ENCODE measurements at places on chromosomes 5 and 9.

GRCh38 chr9:36192196-36192595 is 1.5 kb downstream of the CLTA start:
- no peak for DNase-seq

- no peak for DNase-seq
These were observed 219.7 kb downstream of the EFNA5 start for GRCh38 chr5:107451028-107451427.

DNA sequence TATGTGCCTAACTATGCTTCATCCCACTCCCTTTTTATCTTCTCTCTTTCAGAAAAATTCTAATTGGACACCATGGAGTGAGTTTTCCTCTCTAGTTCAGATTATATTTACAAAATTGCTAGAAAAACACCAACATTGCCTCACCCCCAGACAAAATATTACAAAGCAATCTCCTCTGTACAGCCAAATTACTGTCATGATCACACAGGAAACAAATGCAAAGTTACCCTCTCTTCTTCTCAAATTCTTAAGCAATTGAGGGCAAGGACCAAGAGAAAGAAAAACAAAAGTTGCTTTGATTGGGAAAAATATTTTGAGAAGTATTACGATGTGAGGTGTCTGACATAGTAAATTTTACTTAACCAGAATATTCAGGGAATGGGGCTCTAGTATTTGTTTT is 30.8 kb upstream of the ABCA1 start:
- peak; percentile 19 for DNase-seq

- peak; percentile 91 for DNase-seq
These were observed 203.9 kb downstream of the FRMD3 start for GRCh38 chr9:83334320-83334719.

- DNase-seq: no peak
These were observed 251.0 kb downstream of the LRRC70 start for GRCh38 chr5:62829604-62829986.

GRCh38 chr9:35725362-35725761 is 6.6 kb downstream of the TLN1 start:
- no peak for DNase-seq

DNA sequence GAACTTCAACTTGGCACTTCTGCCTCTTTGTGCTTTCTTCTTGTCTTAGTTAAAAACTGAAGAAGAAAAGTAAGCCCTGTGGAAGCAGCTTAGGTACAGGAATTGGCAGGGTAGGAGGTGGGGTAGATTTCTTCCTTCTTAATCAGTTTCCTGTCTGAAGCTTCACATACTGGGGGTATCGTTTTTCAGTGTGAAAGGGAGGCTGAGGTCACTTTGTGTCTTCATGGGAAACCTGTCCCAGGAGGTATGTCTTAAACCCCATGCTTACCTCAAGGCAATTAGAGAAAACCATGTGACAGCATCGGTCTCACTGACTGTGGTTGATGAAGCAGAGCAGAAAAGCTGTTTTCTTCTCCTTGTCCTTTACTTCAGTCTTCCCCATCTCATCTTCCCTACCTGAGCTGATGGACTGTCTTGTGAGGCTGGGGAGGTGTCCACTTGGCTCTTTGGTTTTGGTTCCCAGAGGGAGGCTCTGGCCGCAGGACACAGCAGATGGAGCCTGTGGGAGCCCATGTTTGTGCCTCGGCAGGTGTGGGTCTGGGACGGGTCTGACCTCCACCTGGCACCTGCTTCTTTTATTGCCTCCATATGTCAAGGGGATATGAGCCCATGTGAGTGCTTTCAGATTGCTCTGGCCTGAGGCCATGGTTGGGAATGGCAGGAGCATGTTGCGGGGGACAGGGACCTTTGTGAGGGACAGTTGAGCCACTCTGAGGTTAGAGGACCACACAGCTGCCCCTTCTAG is 47.0 kb downstream of the SH3GL2 start:
- no peak for DNase-seq

DNA sequence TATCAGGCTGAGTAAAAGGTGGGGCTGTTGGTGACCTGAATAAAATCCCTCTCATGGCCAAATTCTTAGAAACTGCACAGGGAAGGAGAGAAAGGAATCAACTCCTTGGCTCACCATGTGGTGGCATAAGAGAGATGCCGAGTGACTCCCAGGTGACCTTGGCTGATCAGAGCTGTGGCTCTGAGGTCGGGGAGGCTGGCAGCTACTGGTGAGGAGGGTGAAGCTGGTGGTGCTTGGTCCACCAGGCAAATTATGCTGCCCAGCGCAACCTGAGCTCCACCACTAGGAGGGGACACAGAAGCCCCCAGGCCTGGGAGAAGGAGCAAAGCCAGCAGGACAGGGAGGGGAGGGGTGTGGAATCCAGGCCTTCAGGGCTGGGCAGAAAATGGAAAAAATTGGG is 111.2 kb upstream of the IL12B start:
- DNase-seq: no peak

- no peak for DNase-seq
These were observed 103.8 kb downstream of the PRR16 start for GRCh38 chr5:120567921-120568320.

DNA sequence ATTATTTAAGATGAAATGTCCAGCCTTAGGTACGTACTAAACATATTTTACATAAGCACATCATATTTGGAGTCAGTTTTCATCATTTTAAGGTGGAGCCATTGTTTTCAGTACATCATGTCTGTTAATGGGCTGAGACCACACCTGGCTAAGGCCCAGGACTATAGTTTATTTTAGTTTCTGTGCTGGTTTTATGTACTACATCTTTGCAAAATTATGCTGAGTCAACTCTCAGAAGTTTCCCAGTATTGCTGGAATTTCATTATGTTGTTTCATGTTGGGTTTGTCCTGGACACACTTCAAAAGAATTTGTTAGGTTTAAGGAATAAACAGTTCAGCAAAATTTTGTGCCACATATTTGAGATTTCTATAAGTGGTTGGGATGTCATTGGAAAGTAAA is 171.2 kb downstream of the CCDC171 start:
- no peak for DNase-seq

DNA sequence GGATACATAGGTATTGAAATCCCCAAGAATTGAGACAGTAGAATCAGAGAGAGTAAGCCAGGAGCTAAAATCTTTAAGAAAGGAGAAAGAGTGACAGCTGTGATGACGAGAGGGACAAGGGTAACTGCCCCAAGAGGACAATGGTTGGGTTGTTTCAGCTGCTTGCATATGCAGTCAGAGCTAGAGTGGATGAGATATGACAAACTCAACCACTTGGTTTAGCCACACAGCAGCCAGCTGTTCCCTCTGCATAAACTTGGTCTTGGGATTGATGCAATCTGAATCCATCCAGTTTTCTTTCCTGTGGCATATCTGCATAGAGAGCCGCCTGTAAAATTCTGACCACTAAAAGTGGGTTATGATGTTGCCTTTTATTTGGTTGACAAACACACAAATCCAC is 100.7 kb downstream of the ZNF622 start:
- DNase-seq: no peak

GRCh38 chr5:141208478-141208877 is at the start of gene PCDHB12:
Gene PCDHB12, plus strand, starts transcription at chr5:141208719. Its CDS starts 189 bp downstream, at chr5:141208908.
- DNase-seq: no peak

DNA sequence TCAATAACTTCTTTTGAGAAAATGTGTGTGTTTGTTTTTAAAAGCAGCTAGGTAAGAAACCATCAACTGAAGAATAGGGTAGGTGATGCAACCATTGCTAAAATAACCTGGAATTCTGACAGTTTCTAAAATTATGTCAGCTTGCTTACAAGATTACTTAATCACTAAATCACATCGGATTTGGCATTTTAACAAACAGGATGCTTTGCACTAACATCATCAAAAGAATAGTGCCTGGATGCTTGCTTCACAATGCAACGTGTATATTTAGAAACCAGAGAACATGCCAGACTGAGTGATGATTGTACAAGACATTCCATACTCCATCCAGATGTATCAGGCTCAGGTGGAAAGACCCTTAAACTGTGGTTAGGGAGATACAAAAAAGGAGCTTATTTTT is 43.9 kb downstream of the PAM start:
- DNase-seq: no peak

DNA sequence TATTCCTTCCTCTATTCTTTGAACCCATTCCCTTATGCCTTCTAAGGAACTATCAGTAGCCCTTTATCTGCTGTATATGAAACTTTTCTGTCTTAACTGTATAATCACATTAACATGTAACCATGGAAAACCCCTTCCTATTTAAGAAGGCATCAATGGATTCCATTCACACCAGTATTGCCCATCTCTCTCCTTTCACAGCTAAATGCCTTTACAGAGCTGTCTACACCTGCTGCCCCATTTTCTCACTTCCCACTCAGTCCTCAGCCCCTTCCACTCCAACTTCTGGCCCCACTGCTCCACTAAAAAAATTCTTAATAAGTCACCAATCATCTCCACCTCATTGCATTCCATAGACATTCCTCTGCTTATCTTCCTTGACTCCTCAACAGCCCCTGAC is 50.8 kb downstream of the SEC61B start:
- DNase-seq: peak; percentile 51

GRCh38 chr5:170071748-170072147 is 33.9 kb upstream of the FOXI1 start:
- DNase-seq: no peak

DNA sequence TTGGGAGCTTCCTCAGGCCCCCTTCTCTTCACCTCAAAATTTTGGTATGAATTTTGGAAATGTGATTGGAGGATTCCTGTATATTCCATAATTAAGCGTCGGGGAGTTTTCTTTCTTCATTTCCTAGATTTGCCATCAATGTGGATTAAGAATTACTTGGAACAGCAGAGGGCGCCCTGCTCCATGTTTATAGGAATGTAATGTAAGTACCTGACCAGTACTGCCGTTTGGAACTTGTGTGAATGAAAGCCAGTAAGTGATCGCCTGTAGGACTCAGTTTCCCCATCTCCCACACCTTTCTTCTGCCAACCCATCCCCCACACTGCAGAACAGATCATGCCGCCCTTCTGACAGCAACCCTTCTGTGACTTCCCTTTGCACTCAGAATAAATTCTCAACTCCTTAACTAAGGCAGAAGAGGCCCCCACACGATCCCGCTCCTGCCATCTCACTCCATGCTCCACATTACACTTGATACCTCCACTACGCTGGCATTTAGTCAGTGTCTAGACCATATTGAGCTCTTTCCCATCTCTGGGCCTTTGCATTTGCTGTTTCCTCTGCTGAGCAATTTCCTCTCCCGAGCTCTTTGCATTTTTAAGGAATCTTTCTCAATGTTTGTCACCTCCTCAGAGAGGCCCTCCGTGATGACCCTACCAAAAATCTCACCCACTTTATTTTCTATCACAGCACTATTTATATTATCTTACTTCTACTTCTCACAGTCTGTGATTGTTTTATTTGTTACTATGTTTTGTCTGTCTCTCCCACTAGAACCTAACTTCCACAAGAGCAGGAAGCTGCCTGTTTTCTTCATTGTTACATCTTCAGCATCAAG is 79.5 kb upstream of the HTR4 start:
- DNase-seq: peak; percentile 89

DNA sequence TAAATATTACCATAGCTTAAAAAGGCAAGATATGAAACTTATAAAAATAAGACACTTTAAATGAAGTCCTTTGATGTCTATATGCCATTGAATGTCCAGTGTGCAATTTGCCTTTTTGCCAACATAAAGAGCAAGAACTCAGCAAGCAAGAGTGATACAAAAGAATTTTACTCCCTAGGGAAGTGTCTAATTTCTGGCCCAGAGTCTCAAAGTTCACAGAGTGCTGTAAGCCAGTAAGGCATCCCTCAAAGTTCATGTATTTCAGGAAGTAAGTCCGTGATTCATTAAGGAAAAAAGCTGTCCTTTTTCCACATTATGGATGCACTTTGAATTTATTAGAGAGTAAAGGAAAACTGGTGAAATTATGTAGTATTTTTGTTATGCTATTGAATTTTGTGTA is 185.2 kb downstream of the CCDC171 start:
- DNase-seq: no peak

- DNase-seq: peak; percentile 85
These were observed 38.4 kb downstream of the EGR1 start for GRCh38 chr5:138503487-138504270.

GRCh38 chr5:89128906-89129625 is 246.1 kb upstream of the MEF2C start:
- no peak for DNase-seq

DNA sequence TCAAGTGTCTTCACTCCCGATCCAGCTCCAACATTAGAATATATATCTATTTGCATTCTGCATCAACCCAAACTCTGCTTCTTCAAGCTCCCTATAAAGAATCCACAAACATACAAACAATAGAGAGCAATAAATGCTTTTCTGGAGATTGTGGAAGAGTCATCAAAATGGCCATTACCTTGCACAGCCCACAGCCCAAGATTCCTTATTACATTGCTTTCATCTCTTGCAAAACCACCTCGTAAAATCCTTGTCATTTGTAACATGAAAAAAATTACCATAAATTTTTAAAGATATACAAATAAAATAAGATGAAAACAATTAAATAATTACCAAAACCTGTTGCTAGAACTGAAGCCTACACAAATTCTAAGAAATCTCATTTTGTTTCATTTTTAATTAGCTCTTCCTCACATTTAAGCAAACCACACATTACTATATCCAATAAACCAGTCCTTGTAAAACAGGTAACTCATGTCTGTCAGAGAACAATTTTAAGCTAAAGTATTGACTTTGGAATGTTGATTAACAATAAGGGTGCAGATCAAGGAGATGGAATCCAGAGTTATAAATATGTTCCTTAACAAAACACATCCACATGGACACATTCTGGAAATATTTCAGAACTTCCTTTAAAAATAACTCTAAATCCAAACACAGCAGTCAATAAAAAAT is 7.1 kb downstream of the SPINK9 start:
- DNase-seq: no peak

GRCh38 chr9:5481322-5482040 is 28.9 kb upstream of the PDCD1LG2 start:
- DNase-seq: peak; percentile 70

GRCh38 chr9:89765211-89765946 is 160.6 kb downstream of the GADD45G start:
- DNase-seq: no peak

DNA sequence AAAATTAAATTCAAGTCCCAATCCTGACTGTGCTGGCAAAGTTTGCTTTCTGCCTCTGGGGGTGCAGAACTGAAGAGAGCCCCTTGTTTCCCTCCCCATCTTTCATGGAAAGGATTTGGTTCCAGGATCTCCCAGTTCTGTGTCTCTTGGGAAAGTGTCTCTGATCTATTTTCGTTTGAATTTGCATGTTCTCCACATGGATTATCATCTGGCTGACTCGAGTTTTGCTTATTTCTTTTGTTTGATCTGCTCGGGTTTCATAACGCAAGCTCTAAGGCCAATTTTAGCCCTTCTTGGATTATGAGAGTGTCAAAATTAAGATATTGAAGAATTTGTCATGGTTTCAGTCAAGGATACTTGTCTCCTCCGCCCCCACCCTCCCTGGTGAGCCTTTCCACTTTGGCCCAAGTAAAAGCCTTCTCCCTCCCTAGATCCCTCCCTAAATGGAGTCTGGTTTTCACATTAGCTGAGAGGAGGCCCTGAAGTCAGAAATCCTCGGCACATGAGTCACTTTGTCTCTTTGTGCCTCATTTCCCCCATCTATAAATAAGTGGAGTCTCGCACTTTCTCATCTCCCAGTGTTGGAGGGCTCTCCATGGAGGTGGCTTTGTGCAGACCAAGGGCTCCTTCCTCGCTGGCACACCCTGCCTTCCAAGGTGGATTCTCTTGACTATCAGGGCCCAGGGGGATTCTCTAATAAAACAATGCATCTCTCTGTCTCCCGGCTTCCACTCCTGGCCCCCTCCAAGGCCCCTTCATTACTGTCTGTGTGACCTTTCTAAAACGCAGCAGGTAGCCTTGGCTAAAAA is 17.3 kb downstream of the ADRB2 start:
- DNase-seq: no peak
